Hindlimb muscle (tissue), 1 donor: ENCODE measurements at places on chromosomes 5 and 9. TPM values are rescaled to one million over a fixed set of nuclear protein-coding genes. Genes with fewer than 3 reads are reported as not detected.

The SLU7 gene
- 43.4 TPM for polyA plus RNA-seq

The PRSS3 gene
- not detected for polyA plus RNA-seq

DNA sequence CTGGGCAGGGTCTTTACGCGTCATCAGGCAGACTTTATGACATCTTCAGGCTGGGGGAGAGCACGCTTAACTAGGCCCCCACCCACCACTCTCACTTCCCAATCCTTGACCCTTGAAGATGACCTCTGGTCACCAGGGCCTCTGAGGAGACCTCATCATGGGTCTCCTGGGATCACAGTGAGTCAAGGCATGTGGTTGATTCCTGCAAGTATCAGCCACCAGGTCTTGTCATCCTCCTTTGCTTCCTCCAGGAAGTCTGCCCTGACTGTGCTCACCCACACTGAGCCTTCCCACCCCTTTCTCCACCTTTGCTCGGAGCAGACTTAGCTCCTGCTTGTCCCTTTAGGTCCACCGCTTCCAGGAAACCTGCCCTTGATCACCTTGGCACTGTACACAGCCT lies 17.3 kb downstream of the ODF2 start:
- no peak for DNase-seq

The STC2 gene
- 5.3 TPM for polyA plus RNA-seq

- no peak for DNase-seq
Measured at GRCh38 chr5:21834863-21835262, 1018.3 kb downstream of the CDH12 start.

- DNase-seq, result peak; percentile 20
Measured at GRCh38 chr9:806285-807156, 35.0 kb upstream of the DMRT1 start.

The CNTNAP3 gene
- 1.5 TPM for polyA plus RNA-seq

- no peak for DNase-seq
Measured at GRCh38 chr5:43643327-43643726, 40.3 kb downstream of the NNT start.

DNA sequence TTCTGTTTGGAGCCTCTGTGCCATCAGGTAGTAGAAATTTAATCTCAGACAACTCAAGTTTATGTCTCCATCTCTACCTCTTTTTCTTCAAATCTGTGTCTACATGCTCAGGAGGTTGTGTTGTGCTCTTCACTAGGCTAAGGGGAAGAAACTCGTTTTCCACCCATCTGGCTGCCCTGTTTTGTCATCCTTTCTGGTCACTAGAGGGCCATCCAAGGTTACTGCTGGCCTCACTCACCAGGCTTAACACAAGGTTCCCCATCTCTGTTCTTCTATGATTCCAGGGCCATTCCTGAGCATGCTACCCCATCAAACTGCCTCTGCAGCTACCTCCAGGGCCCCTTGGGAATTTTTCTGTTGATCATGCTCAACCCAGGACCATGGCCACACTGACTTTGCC lies 213.3 kb upstream of the FBXL7 start:
- DNase-seq, result no peak

The RHOBTB3 gene
- polyA plus RNA-seq, result 96.9 TPM

DNA sequence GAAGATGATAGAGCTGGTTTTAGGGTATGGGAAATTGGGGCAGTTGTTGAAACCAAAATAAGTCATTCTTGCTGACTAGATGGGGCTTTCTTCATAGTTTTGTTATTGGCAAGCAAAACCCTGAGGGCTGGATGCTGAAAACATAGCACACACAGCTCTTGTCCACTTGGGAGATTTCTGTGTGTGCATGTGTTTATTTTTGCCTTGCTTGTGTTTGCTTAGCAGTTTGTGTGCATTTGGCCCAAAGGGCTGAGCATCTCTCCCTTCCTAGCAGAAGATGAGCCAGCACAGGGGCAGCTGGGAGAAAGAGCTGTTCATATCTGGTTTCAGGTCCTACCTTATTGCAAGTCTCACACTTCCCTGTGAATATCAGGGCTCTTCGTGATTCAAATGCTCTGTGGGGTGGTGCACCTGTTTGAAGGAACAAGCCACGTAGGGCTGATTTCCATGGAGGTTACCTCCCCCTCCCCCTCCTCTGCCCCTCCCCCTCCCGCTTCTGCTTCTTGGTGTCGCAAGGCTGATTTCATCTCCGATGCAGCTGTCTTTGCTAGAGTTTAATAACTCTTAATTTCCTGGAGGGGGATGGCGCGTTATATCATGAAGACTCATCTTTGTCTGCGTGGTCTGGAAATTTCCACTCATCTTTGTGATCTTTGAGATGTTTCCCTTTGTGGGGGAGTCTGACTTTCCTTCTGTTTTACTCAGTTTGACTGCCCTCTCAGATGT lies 296.5 kb downstream of the ARHGAP26 start:
- peak; percentile 61 for DNase-seq

GRCh38 chr9:90956026-90956810 lies 154.6 kb downstream of the SYK start:
- no peak for DNase-seq

DNA sequence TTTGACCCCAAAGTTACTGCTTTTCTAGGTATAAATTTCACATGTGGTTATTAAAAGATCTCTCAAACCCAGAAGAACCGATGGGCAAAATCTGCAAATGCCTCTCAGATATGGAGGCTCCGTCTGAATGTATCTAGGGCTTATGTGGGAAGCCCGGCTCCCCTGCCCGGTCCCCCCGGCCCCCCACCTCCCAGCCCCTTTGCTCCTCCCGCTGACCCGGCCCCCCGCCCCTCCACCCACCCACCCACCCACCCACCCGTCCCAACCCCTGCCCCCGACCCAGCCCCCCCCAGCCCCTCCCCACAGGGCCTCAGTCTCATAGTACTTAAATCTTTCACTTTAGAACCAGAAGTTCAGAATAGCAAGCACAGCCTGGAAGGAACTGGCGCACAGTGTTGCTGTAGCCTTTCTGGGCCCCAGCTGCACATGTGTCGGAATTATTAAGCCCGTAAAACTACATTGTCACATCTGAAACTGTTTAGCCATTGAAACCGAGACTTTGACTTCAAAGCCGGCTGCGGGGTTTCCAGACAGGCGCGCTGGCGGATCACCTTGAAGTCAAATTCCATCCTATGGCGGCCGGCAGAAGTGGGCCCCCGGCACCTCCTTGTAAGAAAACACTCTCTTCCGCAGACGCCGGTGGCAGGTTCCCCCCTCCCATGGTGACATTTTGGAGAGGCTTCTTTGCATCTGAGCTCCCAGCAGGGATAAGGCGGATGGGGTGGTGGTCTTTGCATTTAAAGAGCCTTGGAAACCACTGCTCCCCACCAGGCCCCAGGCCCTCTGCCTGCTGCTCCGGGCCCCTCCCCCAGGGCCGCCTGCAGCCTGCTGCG lies 12.8 kb downstream of the NKD2 start:
- DNase-seq, result peak; percentile 83

DNA sequence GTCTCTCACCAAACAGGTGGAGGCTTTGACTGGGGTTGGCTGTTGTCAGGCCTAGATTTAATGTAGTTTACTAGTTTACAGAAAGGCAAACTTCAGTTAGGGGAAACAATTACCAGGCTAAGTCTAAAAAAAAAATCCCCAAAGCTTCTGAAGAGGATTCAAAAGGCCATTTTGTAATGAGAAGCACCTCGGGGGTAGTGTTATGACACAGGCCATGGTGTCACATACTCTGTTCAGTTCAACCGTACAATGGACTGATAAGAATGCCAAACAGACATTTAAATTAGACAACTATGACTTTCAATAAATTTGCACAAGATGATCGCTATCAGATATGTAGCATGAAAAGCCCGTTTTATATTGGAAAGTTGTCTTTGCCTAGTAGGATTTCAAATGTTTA lies 120.1 kb upstream of the PCA3 start:
- DNase-seq, result no peak
